ENCODE measurements at places on chromosomes 6 and 20.

GRCh38 chr6:20302702-20303251 lies 90.5 kb upstream of the MBOAT1 start:
- DNase-seq: no peak

DNA sequence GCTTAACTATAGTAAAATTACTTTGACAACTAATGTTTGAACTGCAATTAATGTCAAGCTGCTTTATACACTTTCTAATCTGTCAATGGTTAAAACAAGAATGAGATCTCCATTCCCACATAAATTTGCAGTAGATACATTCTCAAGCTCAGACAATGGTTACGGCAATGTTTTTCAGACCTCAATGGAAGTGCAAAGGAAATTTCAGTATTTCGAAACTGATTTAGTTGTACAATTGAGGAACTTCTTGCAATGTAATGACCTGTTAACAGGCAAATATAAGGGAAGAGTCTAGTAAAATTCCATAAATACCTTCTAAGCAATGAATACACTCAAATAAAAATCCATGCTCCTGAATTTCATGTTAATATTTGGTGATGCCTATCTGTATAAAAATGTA lies 94.7 kb downstream of the ADTRP start:
- DNase-seq: no peak

GRCh38 chr6:53556986-53557715 lies 12.2 kb upstream of the GCLC start:
- DNase-seq: no peak

- no peak for DNase-seq
Measured at GRCh38 chr6:122803171-122803661, 14.2 kb downstream of the SMPDL3A start.

DNA sequence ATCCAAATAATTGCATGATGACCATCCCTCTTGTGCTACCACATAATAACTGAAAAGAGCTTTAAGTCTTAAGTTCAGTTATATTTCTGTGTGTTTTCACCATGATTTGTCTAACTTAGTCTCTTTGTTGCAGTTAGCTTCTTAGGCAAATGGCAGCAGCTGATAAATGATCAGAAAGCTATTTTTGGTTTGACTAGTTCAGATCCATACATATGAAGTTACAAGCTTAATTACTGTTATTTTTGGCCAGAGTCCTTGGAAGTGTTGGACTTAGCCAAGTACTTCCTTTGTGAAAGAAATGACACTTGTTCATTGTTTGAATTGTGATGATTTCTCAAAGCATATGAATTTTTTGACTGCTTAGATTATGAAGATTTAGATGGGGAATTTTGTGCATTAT lies 54.2 kb downstream of the HIVEP1 start:
- DNase-seq: no peak

GRCh38 chr6:165200178-165200577 lies 109.2 kb downstream of the C6orf118 start:
- no peak for DNase-seq

GRCh38 chr6:16868968-16869367 lies 107.7 kb upstream of the ATXN1 start:
- no peak for DNase-seq

DNA sequence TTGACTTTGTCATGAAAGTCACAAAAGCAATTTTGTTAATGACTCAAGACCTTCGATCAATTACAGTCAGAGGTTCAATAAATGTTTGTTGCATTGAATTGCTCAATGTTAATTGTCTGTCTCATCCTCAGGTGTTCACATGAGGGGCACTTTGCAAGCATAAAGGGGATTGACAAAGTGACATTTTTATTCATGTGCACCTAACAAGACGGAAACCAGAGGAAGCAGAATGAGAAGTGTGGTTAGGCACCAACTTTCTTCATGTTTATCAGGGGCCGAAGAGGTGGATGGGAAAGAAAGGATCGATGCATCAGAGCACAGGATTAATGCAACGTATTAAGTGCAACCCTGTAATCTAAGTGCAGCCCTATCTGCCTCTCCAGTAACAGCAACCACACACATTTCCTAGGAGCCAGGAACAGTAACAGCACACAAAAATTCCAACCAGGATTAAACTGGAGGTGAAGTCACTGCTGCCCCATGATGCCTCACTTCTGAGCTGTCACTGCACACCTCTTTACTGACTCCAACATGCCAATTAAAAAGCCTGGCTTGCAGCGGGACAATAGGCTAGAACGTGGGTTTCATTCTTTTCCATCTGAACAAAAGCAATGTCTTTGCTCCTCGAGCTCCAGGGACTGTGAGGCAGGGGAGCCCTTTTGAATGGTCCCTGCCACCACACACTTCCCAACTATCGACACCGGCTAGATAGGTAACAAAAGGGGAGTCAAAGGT lies 262.7 kb downstream of the CD83 start:
- DNase-seq: no peak

GRCh38 chr6:158706369-158706982 lies 56.6 kb downstream of the SYTL3 start:
- DNase-seq: no peak

GRCh38 chr6:23244300-23244699 lies 674.9 kb downstream of the HDGFL1 start:
- DNase-seq: no peak

GRCh38 chr6:154995254-154996015 lies at the start of gene TIAM2:
Gene TIAM2 (plus strand): TSS chr6:154995315. CDS start chr6:155129224, 133,909 bp downstream.
- DNase-seq: no peak

GRCh38 chr6:109821428-109821827 lies 130.3 kb downstream of the FIG4 start:
- DNase-seq: no peak

- no peak for DNase-seq
Measured at GRCh38 chr6:166572370-166573261, 13.9 kb downstream of the RAMACL start.

DNA sequence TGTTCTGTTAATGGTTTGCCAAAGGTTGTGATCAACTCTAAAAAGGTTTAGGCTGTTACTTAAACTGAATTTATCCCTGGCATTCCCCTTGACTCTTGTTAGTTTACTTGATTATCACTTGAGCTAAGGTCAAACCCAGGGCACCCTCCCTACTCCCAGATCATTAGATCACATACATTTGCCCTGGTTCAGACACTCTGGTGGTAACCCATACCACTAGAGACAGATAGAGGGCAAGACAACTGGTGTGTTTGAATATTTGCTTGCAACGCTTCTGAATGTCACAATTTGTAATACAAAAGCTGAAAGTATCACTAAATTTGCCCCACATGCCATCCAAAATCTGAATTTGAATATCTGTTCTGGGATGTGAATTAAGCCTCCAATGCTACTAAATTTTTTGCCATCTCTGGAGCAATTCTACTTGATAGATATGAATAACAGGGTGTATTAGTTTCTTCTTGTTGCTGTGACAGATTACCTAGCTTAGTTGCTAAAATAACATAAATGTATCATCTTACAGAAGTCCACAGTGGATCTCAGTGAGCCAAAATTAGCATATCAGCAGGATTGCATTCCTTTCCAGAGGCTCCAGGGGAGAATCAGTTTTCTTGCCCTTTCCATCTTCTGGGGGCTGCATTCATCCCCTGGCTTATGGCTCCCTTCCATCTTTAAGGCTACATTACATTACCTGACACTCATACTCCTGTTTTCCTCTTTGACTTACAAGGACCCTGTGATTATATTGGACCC lies 45.4 kb downstream of the FIG4 start:
- no peak for DNase-seq

DNA sequence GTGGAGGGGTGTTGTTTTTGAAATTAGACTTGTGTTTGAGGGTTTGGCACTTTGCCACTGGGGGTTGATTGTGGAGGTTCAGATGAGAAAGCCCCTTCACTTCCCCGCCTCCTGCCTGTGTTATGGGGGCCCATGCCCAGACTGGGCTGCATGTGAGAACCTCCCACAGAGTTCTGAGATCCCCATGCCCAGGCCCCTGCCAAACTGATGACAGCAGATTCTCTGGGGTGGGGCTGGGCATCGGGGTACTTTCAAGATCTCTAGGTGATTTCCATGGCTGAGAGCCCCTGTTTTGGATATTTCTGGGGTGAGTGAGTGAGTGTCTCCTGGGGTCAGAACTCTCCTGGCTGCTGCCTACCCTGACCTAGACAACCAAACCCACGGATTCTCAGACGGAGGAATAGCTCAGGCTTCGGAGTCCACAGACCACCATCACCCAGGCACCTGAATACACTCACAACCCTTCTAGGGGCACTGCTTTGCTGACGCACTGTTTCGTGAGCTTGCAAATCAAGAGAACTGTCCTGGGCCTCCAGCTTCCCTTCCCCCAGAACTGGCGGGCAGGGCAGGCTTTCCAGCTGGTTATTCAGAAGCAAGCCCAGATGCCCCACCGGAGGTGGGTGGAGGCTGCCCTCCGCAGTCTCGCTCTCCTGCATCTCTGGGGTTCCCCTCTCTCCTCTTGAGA lies 6.3 kb downstream of the BCAS1 start:
- peak; percentile 41 for DNase-seq

DNA sequence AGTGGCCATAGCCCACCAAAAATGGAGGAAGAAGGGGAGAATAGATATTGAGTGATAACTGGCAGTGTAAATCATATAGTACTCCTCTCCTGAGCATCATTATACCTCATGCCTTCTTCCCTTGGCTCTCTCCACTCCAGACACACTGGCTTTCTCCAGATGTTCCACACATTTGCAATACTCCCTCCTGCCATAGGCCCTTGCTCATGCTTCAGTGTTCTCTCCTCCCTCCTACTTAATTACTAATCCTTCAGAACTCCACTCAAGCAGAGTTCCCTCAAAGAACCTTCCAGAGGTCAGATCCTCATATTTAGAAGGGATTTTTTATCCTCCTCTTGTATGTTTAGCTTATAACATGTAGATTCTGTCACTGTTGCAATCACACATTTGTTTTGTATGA lies 279.5 kb upstream of the SUPT3H start:
- DNase-seq: no peak

- peak; percentile 37 for DNase-seq
Measured at GRCh38 chr20:53739799-53740785, 146.5 kb upstream of the ZNF217 start.

- DNase-seq: no peak
Measured at GRCh38 chr20:9374480-9374879, 139.9 kb upstream of the LAMP5 start.

DNA sequence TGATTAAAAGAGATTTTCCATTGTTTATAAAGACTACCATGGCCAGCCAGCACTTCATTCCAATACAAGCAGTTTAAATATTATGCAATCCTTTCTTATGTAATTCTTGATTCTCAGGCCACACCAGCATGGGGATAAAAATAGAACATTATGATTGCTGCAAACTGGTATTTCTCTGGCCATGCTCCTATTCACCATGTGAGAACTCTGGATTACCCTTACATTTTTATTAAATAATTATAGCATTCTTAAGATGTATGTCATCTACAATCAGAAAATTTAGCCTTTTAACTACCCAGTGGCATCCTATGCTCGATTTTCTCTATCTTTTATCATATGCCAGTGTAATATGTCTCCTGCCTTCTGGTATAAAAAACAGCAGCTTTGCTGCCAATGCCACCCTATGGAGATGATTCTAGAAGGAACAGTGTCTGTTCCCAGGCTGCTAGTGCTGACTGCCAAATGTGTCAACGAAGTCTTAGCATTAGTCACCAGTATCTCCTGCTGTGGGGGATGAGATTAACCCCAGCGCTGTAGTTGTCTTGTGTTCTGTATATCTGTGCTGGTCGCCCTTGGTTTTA lies 501.4 kb downstream of the BCKDHB start:
- no peak for DNase-seq

DNA sequence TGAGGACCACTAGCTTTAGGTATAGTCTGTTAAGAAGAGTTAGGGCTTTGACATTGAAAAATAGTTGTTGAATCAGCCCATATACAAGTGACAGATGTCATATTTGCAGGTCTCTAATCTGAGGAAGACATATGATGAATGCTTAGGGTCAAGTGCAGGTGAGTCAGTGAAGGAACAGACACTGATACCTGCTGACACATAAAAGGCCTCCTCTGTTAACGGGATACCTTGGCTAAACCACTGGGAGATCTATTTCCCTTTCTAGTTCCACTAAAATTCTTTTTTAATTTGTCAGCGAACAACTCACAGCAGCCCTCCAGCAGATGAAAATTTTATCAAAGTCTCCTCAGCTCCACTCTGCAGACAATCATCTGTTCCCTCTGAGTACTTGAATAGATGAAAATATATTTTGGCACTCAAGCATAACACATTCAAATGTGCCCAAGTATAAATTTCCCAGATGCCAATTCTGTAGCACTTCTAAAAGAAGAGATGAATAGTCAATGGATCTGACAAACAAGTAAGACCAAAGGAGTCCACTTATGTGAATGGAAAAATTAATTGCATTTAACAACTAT lies 154.0 kb downstream of the KIF16B start:
- DNase-seq: no peak

- DNase-seq: no peak
Measured at GRCh38 chr20:48618631-48619030, 209.2 kb downstream of the PREX1 start.

GRCh38 chr6:97136626-97137358 lies 146.2 kb downstream of the MMS22L start:
- no peak for DNase-seq

GRCh38 chr6:107550241-107550840 lies 60.4 kb downstream of the SOBP start:
- no peak for DNase-seq

- no peak for DNase-seq
Measured at GRCh38 chr20:23632711-23633573, 4.8 kb downstream of the CST3 start.

GRCh38 chr6:6766230-6766905 lies 177.8 kb downstream of the LY86 start:
- DNase-seq: no peak

DNA sequence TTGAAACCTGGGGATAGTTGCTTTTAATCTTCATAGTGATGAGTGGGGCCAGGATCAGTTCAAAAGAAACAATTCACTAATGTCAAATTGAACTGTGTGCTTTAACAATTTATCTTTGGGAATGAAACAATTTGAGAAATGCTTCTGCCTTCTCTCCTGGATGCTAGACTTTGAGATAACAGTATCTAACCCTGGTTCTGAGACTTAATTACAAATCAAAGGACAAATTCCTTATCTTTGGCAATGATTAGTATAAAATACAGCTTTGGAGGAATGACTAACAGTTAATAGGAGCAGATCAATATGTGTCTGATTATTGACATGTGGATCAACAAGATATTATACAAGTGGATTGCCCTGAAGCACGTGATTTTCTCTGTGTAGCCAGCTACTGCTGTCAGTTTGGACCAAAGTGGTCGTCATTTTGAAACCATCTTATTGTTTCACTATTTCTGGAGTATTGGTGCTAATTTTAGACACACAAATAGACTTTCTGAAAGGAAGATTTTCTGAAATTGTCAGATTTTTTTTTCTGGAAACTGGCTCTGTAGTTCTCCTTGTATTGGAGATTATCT lies 6.2 kb upstream of the FLRT3 start:
- no peak for DNase-seq

Measured in CD4-positive, alpha-beta T cell treated with Interleukin-17A for 1 hour (primary cell).